ENCODE measurements at places on chromosomes 3 and 15.
A peak's percentile ranks its signal among the peaks of the same experiment; 100 is the strongest.

- peak; percentile 31 for DNase-seq
Observed at GRCh38 chr15:70264014-70264582, 166.4 kb upstream of the TLE3 start.

DNA sequence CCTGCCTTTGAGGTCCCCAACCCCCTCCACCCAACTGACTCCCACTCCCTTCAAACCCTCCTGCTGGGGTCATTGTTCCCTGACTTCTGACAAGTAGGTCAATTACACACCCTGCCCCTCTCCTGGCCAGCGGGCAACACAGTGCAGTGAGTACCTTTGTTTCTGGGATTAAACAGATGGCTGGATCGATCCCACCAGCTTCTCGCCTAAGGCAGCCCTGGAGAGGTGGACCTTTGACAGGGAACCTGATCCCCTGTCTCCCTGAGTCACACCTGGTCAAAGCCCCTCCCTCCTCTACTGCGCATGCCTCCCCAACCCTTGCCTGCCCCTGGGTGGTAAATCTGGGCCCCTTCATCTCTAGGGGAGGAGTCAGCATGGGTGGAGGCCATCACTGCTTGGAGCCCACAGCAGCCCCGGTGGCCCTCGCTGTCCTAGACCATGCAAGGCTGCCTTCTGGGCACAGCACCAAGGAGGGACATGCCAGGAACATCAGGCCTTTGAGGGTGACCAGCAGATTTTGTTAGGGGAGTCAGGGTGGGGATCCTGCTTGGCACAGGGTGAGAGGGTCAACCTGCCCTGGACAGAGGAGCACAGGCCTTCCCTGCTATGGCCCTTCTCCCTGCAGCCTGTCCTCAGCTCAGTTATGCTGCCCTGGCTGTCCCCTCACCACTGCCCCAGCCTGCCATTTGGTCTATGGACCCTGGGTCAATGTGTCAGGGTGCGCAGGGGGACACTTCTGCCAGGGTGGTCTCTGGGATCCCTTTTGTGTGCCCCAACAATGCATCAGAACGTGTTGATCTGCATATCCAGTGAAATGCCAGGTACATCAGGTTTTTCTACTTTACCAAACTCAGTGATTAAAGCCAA is 9.8 kb upstream of the PRR23E start:
- DNase-seq: no peak

DNA sequence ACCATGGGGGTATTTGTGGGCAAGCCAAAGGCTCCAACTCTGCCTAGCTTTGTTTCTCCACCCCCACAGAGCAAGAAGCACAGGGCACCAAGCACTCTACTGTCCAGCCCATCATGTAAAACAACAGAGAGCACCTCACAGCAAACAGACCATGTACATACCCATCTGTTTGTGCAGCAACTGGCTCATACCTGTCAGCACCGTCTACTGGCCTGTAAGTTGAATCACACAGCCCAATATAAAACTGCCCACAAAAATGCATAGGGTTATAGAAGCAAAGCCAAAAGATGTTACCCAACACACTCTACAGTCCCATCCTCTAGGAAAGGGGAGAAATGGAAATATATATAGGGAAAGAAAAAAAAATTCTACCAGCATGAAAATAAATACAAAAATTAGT is 139.7 kb upstream of the CPNE4 start:
- DNase-seq: peak; percentile 37

DNA sequence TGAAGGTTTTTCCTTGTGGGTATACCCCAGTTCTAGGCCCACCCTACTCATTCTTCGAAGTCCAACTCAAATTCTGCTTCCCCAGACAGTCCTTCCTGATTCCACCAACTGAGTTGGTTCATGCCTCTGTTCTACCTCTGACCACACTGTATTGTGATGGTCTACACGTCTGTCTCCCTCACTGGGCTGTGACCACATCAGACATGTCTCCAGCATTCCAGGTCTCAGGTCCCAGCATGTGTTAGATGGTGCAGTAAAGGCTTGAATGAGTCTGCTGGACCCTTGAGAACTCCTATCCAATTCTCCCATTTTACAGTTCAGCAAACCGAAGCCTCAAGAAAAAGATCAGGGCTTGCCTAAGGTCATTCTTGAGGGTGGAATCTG is 2.8 kb upstream of the ATP2B2 start:
- DNase-seq: no peak

DNA sequence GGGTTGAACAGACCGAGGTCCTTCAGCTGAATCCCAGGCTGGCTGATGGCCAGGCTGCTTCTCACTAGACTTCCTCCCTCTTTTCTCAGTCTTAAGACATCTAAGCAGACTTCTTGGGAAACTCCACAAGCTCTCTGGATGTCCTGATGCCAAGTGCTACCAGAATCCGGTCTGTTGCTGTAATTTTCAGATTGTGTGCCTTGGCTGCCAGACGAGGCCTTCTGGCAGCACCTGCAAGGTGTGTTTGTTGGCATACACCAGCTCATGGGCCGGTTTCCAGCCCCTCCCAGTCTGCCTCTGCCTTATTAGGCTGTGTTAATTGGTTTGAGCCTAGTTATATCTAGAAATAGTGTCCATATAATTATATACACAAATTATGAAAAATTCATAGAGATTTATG is 120.6 kb downstream of the TNIK start:
- DNase-seq: no peak

DNA sequence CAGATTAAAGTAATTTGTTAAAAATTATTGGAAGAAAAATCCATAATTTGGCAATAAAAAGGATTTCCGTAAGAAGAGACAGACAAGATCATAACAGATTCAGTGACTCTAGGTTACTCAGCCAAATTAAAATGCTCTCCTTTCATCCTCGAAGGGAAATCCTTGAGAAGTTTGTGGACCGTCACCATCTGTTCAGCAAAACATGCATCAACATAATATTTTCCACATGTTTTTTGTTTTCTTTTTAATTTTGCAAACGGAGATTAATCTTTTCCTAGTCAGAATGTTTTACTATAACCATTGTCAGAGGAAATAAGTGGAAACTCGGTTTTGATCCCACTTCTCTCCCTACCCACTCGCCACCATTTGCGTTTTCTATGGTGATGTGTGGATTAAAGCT is 128.3 kb downstream of the TMCO5A start:
- DNase-seq: peak; percentile 45

GRCh38 chr3:192106543-192106942 is 620.8 kb downstream of the FGF12 start:
- DNase-seq: no peak

GRCh38 chr3:63980019-63980418 is 43.3 kb downstream of the PSMD6 start:
- DNase-seq: no peak

DNA sequence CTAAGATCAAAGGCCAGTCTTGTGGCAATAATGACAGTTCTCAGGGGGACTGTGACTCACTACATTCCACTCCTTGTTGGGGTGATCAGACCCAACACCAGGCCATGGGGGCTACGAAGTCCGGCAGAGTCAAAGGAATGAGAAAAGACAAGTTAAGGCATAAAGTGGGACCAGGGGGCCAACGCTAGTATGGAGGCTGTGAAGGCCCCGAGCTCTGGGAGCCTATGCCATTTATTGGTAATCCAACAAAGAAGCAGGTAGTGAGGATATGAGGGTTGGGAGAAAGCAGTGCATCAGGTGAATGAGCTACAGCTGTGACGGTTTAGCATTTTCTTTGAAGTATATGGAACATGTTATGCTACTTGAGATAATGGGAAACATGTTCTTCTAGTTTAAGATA is 104.4 kb upstream of the C2CD4B start:
- DNase-seq: no peak

GRCh38 chr3:25453619-25454004 is 25.5 kb downstream of the RARB start:
- DNase-seq: no peak

DNA sequence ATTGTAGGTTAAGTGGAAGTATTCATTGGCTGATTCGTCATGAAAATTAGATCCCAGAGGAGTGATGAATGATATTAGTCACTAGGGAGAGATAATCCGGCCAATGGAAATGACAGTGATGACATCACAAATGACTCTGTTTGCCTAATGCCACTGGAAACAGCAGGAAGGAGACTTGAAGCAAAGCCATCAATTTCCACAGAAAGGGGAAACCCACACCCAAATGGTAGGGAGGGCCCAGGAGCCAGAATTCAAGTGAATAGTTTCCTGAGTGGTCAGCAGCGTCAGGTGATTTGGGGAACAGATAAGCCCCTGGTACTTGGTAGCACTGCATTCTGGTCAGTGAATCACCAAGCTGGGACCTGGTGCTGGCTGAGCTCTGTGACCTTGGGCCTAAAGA is 3.3 kb upstream of the ADAMTS9 start:
- peak; percentile 24 for DNase-seq

DNA sequence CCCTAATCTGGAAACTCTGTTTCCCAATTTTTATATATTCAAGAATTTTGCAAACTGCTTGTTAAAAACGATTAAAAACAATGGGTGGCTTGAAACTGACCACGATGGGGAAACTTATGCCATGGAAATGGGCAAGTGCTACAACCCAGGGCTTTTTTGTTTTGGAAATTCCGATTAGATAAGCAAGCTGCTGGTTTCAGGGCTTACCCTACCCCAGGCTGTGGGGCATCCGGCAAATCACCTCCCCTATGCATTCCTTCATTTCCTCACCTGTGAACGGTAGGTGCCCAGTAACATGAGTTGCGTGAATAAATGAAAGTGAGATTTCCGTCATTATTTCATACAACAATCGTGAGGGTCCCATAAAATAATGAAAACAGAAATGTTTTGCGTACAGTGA is 34.3 kb downstream of the ST6GAL1 start:
- no peak for DNase-seq

DNA sequence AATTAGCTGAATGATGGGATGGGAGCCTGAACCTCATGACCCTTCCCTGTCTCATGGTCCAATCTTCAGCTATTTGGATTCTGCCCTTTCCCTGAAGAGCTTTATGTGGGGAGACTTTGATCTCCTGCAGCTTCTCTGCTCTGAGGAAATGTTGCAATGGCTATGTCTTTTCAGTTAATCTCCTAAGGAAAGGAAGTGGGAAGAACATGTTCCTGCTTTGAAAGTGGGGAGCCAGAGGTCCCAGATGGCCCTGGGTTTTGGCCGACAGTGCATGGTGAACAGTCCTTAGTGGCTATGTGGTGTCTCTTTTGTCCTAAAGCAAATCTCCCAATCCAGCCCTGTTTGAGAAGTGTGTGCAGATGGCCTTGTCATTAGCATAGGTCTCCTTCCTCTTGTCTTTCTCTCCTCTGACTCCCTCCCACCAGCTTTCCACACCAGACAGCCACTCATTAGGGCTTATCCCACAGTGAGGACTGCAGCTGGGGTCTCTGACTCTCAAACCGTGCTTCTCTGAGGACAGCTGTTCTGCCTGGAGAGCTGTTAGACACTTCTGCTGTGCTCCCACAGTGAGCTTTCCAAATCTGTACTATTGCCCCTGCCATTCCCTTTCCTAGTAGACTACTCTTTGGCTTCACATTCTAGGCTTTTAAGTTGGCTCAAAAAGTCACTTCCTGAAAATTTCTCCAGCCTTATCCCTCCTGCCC is 365.8 kb upstream of the UMPS start:
- peak; percentile 22 for DNase-seq

DNA sequence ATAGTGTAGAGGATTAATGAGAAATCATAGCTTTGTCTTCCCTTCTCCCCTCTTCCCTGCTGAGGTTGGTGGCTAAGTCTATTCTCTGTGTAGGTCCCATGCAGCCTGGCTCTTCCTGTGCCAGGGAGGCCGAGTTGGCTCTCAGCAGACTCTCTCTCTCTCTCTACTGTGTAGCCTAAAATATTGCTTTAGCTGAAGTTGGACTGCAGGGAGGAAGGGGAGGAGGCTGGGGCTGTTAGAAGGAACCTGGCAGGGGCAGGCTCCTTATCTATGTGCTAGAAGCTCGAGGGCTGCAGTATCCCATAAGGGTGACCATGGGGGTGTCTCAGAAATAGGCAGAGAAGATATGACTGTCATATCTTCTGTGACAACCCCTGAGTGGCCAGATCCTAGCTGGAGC is 160.8 kb downstream of the EPHB1 start:
- no peak for DNase-seq

- no peak for DNase-seq
Observed at GRCh38 chr3:10780922-10781321, 35.1 kb upstream of the SLC6A11 start.

- no peak for DNase-seq
Observed at GRCh38 chr3:58111513-58112184, 99.1 kb downstream of the DNASE1L3 start.

DNA sequence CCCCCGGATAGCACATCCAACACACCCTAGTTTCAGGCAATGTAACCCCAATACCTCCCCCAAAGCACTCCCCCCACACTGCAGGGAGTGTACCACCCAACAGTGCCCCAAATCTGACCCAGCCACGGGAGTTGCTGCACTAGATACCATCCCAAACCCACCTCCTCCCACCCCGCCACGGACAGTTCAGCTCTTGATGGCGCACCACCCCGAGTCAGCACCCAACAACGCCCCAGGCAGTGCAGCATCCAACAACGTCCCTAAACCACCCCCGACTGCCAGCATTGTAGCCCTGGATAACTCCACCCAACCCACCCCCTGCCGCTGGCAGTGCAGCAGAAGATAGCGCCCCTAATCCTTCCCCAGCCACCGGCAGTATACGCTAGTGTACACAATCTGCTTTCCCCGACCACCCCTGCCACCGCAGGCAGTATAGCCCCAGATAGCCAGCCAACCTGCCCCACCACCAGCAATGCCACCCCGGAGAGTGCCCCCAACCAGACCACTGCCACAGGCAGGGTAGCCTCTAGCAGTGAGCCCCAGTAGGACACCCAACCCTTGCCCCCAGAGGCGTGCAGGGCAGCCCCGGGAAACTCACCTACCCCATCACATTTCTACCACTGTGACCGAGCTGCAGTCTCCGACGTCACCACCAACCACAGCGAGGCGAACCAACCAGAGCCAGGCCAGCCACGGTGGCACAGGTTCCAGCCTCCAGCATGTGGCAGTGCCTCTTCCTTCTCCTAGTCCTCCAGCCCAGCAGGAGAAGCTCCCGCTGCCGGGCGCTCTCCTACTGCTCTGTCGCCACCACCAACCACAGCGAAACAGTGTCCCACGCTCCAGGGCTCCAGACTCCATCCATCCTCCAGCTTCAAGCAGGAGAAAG is 178.1 kb downstream of the POTEB3 start:
- DNase-seq: no peak

- DNase-seq: peak; percentile 78
Observed at GRCh38 chr3:64267721-64268604, 42.7 kb upstream of the PRICKLE2 start.

GRCh38 chr15:101113114-101114005 is 138.5 kb downstream of the CHSY1 start:
- no peak for DNase-seq

- no peak for DNase-seq
Observed at GRCh38 chr3:189058071-189058470, 113.7 kb upstream of the TPRG1 start.

- DNase-seq: no peak
Observed at GRCh38 chr15:31202953-31203352, 101.4 kb upstream of the TRPM1 start.

DNA sequence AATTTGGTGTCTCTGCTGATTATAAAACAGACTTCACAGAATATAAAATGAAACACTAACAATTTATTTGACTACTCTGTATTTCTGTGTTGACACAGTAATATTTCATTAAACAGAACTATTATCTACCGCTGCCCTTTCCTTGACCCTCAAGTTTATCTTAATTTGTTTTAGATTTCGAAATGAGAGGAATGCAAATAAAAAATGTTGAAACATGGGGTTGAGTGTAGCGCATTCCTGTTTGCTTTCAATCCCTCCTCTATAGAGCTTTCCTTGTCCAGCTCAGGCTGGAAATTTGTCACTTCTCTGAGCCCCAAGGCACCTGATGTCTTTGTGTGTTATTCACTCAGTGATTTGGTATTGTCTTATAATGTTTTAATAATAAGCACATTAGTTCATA is 550.2 kb downstream of the ZBBX start:
- DNase-seq: no peak

Measured in fibroblast of upper back skin (primary cell).